ENCODE measurements at places on chromosomes 7 and 10.

DNA sequence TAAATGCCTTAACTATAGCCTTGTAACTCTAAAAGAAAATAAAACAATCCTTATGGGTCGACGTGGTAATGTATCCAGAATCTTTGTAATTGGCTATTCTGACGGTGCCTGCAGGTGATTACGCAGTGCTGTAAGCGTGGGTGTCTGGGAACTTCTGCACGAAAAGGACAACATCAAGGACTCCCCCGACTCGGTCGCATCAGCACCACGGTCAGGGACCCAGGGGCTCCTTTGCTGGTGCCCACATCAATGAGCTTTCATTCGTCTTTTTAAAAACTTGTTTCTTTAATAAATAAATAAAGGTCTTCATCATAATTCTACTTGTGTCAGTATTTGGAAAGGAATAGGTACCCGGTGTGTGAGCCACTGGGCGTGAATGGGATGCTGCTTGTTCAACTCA is 13.2 kb downstream of the MKI67 start:
- no peak for DNase-seq

GRCh38 chr10:113111900-113112853 is 162.1 kb downstream of the TCF7L2 start:
- no peak for DNase-seq

- peak; percentile 48 for DNase-seq
These were observed 77.4 kb upstream of the ANLN start for GRCh38 chr7:36312064-36312914.

DNA sequence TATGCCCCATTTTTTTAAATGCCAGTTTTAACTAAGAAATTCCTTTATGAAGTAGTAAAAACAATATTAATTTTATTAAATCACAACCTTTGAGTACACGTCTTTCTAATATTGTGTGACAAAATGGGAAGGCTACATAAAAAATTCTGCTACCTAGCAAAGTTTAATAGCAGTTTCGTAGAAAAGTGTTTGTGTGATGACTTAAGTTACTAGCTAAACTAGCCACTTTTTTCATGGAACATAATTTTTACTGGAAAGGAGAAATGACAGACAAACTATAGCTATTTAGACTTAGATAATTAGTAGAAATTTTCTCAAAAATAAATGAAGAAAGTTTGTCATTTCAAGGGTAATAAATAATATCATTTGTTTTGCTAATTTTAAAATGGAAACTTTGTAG is 153.1 kb downstream of the GPAM start:
- DNase-seq: no peak

DNA sequence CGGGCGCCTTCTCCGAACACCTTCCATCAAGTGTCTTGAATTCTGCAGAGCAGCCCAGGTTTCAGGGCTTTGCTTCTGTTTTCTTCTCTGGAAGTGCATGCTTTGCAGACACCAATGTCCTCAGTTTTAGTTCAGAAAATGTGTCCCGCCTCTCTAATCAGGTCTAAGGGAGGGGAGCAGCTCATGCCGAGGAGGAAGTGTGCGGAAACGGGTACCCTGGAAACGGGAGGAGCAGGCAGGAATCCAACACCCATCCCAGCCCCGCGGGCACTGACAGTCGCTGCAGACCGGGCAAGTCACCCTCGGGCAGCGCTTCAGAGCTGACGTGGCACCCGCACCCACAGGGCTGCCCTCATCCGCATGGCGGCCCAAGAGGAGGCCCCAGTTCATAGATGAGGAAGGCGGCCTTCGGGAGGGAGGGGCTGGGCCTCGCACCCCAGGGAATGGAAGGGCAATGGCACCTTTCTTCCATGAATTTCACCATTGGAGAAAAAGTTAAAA is 338.7 kb downstream of the DNAJB6 start:
- no peak for DNase-seq

DNA sequence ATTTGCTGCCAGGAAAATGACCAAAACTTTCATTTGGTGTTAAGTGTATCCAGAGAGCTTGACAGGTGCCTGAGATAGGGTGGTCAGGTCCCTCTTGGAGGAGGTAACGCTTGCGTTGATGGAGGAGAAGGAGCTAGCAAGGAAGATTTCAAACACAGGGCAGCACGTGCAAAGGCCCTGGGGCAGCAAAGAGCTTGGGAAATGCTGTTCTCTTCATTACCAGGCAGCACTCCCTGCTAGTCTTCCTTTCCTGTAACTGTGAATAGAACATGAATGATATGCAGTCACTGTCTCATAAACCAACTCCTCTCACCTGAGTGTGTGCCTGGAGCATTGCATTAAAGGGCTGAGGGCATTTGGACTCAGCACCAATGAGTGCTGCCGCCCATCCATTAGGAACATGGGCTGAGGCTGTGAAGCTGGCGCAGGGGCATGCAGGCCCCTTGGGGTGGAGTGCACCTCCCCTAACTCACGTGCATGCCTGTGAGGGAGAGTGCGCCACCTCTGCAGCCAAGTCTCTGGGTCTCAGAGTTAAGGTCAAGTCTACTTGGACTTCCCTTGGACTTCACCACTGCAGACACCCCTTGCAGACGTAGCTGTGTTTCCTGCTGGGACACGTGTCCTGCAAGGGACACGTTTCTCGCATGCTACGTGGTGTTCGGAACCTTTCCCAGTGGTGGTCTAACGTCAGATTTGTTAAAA is 136.8 kb downstream of the PAXIP1 start:
- DNase-seq: no peak

GRCh38 chr10:22427101-22427500 is 81.8 kb downstream of the SPAG6 start:
- DNase-seq: no peak

DNA sequence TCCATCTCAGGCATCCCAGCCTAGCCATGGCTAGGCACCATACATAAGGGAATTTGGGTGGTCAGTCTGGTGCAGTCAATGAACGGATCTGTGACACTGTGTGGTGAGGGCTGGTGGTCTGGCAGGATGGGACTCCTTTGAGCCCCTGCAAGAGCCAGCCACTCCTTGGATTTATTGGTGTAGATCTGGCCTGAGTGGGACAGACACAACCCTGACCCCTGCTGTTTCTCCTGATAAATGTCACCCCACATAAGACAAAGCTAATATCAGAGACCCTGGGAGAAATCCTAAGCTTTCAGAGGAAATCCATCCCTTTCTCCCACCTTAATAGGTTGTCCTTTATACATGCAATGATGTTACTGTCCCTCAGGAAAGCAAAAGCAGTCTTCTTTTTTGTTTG is 2.3 kb downstream of the FBXO24 start:
- DNase-seq: no peak

DNA sequence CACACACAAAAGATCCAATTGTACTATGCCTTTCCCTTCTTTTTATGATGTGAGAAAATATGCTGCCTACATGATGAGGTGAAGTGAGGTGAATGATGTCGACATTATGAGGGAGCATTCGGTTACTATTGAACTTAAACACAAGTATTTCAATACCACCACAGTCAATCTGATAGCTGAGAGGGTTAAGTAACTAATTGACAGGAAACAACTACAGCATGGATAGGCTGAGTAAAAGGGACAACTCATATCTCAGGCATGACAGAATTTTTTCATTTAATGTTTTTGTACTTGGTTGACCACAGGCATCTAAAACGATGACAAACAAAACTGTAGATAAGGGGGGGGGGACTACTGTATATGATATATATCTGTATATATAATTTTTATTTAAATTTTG is 488.9 kb downstream of the SH2D4B start:
- DNase-seq: no peak

- no peak for DNase-seq
These were observed 509.2 kb upstream of the FOXK1 start for GRCh38 chr7:4172883-4173282.

- no peak for DNase-seq
These were observed 364.3 kb upstream of the ANKRD30A start for GRCh38 chr10:36761121-36761520.

DNA sequence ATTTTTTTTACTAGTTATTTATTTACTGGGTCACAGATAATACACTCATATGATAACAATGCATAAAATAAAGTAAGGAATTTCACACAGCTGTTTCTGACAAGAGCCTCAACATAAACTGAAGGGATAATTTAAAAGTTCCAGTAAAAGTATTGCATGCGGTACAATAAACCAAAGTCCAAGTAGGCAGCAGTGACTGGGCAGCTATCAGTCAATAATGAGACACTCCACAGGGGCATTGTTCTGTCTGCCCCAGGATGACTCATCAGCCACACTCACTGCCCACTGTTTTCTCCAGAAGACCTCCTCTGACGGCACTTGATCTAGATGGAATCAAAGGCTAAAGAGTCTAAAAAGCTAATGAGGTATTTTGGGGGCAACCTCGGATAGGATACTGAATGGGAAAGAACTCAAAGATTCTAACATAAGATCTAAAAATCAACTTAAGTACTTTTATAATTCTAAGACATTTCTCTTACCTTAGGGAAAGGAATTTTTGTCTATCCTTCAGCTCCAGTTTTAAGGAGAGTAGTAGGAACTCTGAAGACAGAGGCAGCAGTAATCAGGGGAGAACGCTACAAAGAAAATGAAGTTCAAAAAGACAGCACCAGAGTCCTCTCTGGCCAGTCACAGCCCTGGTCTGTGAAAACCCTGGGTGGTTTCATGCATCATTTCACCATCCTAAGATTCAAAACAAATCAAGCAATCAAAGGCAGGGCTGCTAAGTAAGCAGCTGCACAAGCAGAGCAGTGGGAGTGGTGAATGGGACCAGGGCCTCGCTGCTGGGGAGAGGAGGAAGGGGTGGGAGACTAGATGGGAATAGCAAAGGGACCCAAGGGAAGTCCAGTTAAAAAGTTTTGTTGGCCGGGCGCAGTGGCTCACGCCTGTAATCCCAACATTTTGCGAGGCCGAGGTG is 175.1 kb downstream of the AVL9 start:
- DNase-seq: no peak

DNA sequence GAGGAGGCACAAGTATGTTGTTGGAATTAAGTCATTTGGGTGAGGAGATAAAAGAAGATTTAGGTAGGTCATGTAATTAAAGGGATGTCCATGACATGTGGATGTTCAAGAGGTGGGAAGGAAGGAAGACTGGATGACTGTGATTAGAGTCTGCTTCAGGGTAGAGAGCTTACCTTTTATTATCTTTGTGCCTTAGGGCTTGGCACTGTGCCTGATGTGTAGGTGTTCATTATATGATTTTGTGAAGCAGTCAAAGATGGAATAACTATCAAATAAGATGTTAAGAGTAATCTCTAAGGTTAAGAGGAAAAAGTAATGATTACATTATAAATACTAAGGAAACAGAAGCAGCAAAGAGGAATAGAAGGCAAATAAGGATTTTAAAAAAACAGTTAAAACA is 97.8 kb downstream of the CDK14 start:
- DNase-seq: no peak

DNA sequence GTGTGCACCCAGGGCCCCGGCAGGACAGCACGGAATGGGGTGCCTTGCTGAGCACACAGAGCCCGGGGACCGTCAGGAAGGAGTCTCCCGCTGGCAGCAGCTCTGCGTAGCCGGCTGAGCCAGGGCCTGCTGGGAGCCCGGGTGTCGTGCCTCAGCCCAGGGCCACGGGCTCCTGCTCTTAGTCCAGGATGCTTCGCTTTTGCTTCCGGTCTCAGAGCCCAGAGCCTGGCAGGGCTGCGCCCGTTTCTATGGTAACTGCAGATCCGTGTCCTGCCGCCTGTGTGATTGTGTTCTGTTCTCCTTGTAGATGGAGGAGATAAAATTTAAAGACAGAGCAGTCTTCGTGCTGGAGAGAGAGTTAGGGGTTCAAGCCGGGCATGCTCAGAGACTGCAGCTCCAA is 53.7 kb upstream of the DPYSL4 start:
- no peak for DNase-seq

GRCh38 chr7:71254751-71255150 is 122.8 kb downstream of the GALNT17 start:
- no peak for DNase-seq

GRCh38 chr7:1127001-1127400 is 33.0 kb downstream of the ZFAND2A start:
- DNase-seq: no peak

GRCh38 chr10:133328358-133329343 is 8.0 kb downstream of the CALY start:
- DNase-seq: no peak
